ENCODE measurements at places on chromosomes 3 and 15. TPM values are rescaled to one million over a fixed set of nuclear protein-coding genes. Genes with fewer than 3 reads are reported as not detected.

Gene ANKRD34C
- total RNA-seq: not detected

Gene FOXB1
- total RNA-seq: not detected

Gene ZMYND10
- not detected for total RNA-seq

Gene DLL4
- 8.0 TPM for total RNA-seq

Gene HCLS1
- 18.1 TPM for total RNA-seq

Gene GABRA5
- not detected for total RNA-seq

Gene STRA6
- 12.6 TPM for total RNA-seq

Gene THSD4
- total RNA-seq: 29.4 TPM

- DNase-seq: no peak
These were observed 2.9 kb upstream of the PSMA4 start for GRCh38 chr15:78537266-78537905.

GRCh38 chr3:99845999-99846398 is 28.3 kb downstream of the CMSS1 start:
- no peak for DNase-seq

DNA sequence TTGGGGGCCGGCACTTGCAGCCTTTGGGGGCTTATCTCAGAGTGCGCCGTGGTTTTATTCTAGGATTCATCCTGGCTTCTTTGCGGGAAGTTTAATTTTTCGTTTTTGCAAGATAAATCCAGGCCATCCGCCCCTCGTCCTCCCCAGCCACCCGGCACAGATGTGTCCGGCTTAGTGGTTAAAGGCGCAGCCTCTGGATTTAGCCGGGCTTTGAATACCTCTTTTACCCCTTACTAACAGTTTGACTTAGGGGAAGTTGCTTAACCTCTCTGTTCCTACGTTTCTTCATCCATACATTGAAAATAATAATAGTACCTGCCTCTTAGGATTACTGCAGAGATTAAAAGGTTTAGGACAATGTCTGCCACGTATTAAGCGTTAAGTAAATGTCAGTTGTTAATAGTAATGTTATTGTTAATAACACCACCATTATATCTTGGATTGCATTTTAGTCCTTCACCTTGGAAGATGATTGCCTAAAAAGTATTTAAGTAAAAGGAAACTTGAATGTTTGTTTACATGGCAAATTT is 714 bp downstream of the ECT2 start:
- DNase-seq: no peak

- DNase-seq: no peak
These were observed 13.0 kb downstream of the P2RY12 start for GRCh38 chr3:151371526-151371925.

- DNase-seq: peak; percentile 77
These were observed 30.6 kb downstream of the CMTM7 start for GRCh38 chr3:32421991-32422859.

DNA sequence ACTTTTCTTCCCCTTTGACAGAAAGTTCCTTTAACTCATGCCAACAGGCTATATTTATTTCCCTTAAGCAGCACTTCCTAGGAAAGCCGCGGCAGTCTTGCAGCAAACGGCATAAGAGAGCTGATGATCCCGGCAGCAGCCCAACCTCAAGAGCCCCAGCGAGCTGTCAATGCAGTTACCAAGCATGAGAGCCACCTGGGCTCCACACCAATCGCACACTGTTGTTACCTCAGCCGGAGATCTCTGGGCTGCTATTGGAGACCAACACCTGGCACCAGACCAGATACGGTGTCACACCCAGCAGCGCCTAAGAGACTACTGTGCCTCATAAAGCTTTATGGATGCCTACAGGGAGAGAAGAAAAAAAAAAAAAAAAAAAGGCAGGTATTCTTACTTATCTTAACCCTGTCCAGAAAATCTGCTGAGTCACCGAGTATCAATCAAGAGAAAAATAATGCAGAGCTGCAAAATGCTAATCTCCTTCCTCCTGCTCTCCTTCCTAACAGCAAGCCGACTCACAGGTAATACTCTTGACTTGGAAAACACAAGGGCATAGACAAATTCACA is 11.7 kb downstream of the ABCC5 start:
- DNase-seq: peak; percentile 95

DNA sequence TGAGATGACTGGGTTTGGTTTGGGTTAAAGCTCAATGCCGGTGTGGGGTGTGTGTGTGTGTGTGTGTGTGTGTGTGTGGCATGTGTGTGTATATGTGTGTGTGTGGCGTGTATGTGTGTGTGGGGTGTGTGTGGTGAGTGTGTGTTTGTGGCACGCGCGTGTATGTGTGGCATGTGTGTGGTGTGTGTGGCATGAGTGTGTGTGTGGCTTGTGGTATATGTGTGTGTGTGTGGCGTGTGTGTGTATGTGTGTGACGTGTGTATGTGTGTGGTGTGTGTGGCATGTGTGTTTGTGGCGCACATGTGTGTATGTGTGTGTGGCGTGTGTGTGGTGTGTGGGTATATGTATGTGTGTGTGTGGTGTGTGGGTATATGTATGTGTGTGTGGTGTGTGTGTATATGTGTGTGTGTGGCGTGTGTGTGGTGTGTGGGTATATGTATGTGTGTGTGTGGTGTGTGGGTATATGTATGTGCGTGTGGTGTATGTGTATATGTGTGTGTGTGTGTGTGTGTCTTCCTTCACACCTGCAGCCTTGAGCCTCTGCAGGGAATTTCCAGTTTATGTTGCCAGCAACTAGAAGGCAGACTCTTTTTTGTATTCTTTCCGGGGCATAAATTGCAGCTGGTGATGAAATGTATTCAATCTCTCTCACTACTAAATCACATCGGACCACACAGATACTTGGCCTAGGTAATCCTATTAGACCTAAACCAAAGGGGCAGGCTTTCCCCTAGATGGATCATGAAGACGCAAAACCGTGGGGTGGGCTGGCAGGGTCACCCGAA is 34.8 kb downstream of the CHRD start:
- DNase-seq: no peak

- DNase-seq: no peak
These were observed 34.4 kb upstream of the SLCO2A1 start for GRCh38 chr3:134064081-134064480.

DNA sequence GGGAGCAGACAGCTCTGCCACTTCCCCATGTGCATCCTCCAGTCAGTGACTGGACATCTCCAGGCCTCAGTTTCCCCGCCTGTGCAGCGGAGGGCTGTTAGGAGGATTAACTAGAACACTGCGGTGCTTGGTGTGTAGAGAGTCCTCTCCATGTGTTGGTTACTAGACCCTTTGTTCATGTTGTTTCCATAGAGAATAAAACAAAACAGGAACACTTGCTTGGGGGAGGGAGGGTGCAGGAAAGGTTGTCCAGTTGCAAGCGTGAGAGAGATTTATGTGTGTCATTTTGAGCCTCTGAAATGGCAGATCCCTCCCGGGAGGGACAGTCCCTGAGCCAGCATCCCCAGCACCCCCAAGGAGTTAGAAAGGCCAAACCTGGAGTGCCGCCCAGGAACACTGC is 184.0 kb upstream of the LYSMD4 start:
- DNase-seq: no peak

GRCh38 chr15:99443056-99443756 is 122.6 kb upstream of the MEF2A start:
- DNase-seq: no peak

Measured in adrenal gland (tissue), 19 donors.